ENCODE measurements at places on chromosomes 2 and 18.

- DNase-seq = no peak
Observed at GRCh38 chr2:195818106-195818505, 161.1 kb downstream of the SLC39A10 start.

GRCh38 chr2:176560296-176560695, 291.1 kb downstream of the MTX2 start:
- no peak for DNase-seq

GRCh38 chr2:136247204-136247950, 129.4 kb upstream of the CXCR4 start:
- DNase-seq = peak; percentile 69

- no peak for DNase-seq
Observed at GRCh38 chr2:1823187-1824169, 79.2 kb upstream of the PXDN start.

DNA sequence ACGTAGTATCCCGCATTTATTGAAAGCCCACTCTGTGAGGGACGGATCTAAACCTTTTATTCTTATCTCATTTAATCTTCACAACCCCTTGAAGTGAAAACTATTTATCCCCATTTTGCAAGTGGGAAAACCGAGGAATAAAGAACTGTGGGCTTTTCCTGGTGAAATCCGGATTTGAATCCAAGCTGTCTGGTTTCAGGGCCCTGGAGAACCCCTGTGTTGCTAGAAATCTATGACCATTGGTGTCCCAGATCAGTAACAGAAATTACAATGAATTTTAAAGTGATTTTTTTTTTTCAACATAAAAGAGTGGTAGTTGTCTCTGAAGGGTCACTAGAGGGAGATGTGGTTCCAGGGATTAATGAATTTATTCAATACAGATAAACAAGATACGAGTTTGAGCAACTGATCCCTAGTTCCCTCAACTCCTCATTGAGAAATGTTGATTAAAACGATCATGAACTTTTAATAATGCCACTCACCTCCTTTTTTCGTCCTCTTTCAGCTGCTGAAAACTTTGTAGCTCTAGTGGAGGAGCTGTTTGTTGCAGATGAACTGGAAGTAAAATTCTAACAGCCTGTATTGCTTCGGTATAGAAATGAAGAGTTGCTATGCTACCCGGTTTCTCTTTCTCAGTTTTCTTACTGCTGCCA, 940 bp downstream of the XRCC5 start:
- DNase-seq = no peak

GRCh38 chr2:209307161-209308001, 116.5 kb upstream of the MAP2 start:
- DNase-seq = no peak

DNA sequence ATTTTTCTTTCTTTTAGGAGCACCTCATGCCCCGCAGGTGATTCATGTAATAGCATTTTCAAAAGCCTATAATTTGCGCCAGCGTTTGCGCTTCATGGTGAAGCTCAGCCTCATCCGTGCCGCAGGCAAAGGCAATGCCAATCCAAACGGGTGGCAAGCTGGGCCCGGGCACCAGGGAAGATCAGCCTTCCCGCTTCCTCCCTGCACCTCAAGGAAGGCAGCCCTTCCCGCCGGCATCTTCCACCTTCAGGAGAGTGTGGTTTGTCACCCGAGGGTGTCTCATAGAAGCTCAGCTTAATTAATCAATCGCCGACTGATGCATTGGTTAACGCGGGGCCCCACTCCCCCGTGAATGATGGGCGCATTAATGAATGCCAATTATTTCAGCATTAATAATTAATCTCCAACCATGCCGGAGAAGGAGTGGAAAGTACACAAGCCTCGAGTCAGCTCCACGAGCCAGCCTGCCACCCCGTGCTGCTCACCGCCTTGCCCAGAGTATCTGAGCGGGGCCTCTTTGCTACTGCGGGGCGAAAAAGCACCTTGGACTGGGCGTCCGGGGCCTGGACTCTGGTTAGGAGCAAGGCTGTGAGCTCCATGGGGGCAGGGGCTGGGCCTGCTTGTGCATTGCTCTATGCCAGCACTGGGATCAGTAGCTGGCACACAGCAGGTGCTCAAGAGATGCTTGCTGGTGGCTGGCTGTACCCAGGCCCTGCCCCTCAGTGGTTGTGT, 13.0 kb downstream of the INHBB start:
- no peak for DNase-seq

All from activated CD8-positive, alpha-beta T cell treated with anti-CD3 and anti-CD28 coated beads for 36 hours (primary cell).